Fibroblast of lung (primary cell): ENCODE measurements at places on chromosomes 3 and 15. TPM values are rescaled to one million over a fixed set of nuclear protein-coding genes. Genes with fewer than 3 reads are reported as not detected.

NOX5 gene
- polyA plus RNA-seq = 0.17 and 0.25 TPM in 2 replicates

EXD1 gene
- 0.02 TPM in 1 of 2 replicates, not detected in the other for polyA plus RNA-seq

IGF1R gene
- 12.8 and 14.6 TPM in 2 replicates for polyA plus RNA-seq

RPS27L gene
- polyA plus RNA-seq = 402 and 481 TPM in 2 replicates

SLC15A2 gene
- 0.29 and 0.31 TPM in 2 replicates for polyA plus RNA-seq
